Liver (tissue), 10 donors: ENCODE measurements at places on chromosomes 1 and 21. TPM values are rescaled to one million over a fixed set of nuclear protein-coding genes. Genes with fewer than 3 reads are reported as not detected.

Gene NBPF1
- total RNA-seq, result 16.4 TPM

Gene HCRTR1
- total RNA-seq, result not detected

Gene PLEKHN1
- total RNA-seq, result 0.17 TPM

Gene RBM11
- 0.08 TPM for total RNA-seq

Gene NRDC
- total RNA-seq, result 61.7 TPM

Gene KCNT2
- total RNA-seq, result 11.2 TPM

Gene BMP8B
- 0.19 TPM for total RNA-seq

Gene WDR64
- total RNA-seq, result 0.08 TPM

Gene NBPF6
- total RNA-seq, result not detected

DNA sequence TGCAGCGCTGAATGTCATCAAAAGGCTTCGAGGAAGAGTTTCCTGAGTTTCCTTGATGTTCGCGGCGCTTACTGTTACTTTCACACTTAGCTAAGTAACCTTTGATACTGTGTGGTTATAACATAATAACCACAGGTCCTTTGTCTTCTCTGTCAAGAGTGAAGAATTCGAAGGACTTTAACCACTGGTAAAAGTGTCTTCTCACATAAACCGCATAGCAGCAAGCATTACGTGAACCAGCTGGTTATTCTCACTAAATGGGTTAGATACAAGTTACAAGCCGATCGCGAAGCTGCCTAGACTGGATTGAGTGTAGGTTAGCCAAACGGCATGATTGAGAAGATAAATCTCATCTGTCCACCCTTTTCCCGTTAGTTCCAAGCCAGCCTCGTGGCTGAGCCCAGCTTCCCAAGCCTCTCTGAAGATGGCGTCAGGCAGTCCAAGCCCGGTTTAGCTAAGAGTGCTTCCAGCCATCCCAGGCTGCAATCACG is 18.3 kb upstream of the IFNGR2 start:
- no peaks in the 10 kb centered on the region for H3K27me3 ChIP-seq
- H3K27ac ChIP-seq, result no peak overlapping the region
- peaks cover 7% of the 10 kb centered on the region for H3K4me1 ChIP-seq
- H3K4me3 ChIP-seq, result no peak overlapping the region
- no peaks in the 10 kb centered on the region for H3K36me3 ChIP-seq
- no peak for DNase-seq

DNA sequence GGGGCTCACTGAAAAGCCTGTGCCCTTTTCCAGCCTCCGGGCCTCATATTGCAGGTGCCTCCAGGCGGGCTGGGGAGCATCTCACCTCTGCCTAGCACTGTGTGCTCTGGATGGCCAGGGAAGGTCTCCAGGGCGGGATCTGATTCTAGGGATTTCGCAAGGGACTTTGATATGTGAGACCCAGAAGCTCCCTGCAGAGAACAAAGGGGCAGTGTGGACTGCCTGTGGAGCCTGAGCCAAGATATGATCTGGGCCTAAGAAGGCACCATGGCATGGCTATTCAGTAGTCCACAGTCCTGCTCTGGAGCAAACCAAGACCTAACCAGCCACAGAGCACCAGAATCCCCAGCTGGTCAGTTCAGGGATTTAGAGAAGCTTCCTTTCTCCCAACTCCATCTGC is 157.2 kb downstream of the ST6GALNAC5 start:
- no peak overlapping the region for H3K27ac ChIP-seq
- DNase-seq, result no peak
- no peaks in the 10 kb centered on the region for H3K36me3 ChIP-seq

- H3K4me3 ChIP-seq, result no peak overlapping the region
- no peak for DNase-seq
Observed at GRCh38 chr1:8643542-8644536, 173.6 kb downstream of the RERE start.

DNA sequence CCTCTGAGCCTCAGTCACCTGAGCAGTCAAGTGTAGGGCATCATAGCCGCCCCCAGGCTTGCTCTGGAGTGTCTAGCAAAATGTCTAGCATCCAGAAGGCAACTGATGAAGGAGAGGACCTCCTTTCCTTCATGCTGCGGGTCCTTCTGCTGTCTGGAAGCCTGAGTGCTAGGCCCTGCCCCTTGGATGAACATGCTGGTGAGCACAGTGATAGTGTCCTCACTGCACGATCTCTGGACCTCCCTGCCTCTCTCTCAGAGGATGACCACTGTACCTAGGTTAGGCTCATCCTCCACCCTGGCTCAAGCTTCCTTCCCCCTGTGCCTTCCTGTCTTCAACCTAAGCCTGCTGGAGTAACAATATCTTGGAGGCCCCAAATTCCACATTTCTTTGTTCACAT is 128.6 kb downstream of the TENT5C start:
- H3K27ac ChIP-seq, result no peak overlapping the region
- H3K27me3 ChIP-seq, result no peaks in the 10 kb centered on the region
- no peaks in the 10 kb centered on the region for H3K36me3 ChIP-seq
- no peak overlapping the region for H3K4me3 ChIP-seq
- DNase-seq, result no peak
- H3K4me1 ChIP-seq, result peaks cover 3% of the 10 kb centered on the region

GRCh38 chr1:154520333-154520732 is 18.1 kb upstream of the SHE start:
- no peak overlapping the region for H3K27ac ChIP-seq
- H3K27me3 ChIP-seq, result no peaks in the 10 kb centered on the region
- H3K4me3 ChIP-seq, result no peak overlapping the region
- peaks cover 11% of the 10 kb centered on the region for H3K4me1 ChIP-seq

- H3K36me3 ChIP-seq, result no peaks in the 10 kb centered on the region
- H3K27me3 ChIP-seq, result no peaks in the 10 kb centered on the region
- H3K27ac ChIP-seq, result no peak overlapping the region
- no peak overlapping the region for H3K4me3 ChIP-seq
- DNase-seq, result no peak
- peaks cover 13% of the 10 kb centered on the region for H3K4me1 ChIP-seq
Observed at GRCh38 chr1:54543729-54544496, 4.1 kb upstream of the ACOT11 start.

DNA sequence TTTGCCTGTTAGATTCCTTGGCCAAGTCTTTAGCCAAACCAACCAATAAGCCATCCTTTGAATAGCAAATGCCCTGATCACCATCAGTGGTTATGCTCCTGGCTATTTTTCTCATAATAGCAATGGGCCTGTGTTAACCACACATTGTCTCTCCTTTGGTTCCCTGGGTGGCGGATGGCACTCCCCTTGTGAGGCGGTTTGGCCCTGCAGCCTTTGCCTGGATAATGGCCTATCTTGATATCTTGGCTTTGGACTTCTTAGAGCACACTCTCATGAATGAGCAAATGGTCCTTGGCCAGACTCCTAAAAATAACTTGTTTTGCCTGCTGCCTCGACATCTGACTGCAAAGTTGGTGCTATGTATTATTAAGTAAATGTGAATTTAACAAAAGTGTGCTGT is 22.4 kb upstream of the ZBTB18 start:
- no peak for DNase-seq
- no peaks in the 10 kb centered on the region for H3K27me3 ChIP-seq
- no peaks in the 10 kb centered on the region for H3K4me1 ChIP-seq
- H3K4me3 ChIP-seq, result no peak overlapping the region
- H3K27ac ChIP-seq, result no peak overlapping the region

DNA sequence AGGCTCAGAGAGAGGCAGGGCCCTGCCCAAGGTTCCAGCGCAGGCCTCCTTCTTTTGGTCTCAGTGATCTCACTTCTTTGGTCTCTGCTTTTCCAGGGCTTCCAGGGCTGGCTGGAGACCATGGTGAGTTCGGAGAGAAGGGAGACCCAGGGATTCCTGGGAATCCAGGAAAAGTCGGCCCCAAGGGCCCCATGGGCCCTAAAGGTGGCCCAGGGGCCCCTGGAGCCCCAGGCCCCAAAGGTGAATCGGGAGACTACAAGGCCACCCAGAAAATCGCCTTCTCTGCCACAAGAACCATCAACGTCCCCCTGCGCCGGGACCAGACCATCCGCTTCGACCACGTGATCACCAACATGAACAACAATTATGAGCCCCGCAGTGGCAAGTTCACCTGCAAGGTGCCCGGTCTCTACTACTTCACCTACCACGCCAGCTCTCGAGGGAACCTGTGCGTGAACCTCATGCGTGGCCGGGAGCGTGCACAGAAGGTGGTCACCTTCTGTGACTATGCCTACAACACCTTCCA is 7.7 kb downstream of the C1QB start:
- no peaks in the 10 kb centered on the region for H3K27me3 ChIP-seq
- no peaks in the 10 kb centered on the region for H3K36me3 ChIP-seq
- no peak overlapping the region for H3K27ac ChIP-seq

GRCh38 chr1:180488661-180489060 is 13.7 kb downstream of the ACBD6 start:
- H3K36me3 ChIP-seq, result peaks cover 3% of the 10 kb centered on the region
- no peak overlapping the region for H3K27ac ChIP-seq
- no peak for DNase-seq
- H3K4me1 ChIP-seq, result no peaks in the 10 kb centered on the region
- H3K4me3 ChIP-seq, result no peak overlapping the region

- no peak for DNase-seq
- no peak overlapping the region for H3K4me3 ChIP-seq
- no peaks in the 10 kb centered on the region for H3K4me1 ChIP-seq
- no peaks in the 10 kb centered on the region for H3K27me3 ChIP-seq
- H3K27ac ChIP-seq, result no peak overlapping the region
Observed at GRCh38 chr1:194227161-194227560, 1040.7 kb upstream of the B3GALT2 start.

DNA sequence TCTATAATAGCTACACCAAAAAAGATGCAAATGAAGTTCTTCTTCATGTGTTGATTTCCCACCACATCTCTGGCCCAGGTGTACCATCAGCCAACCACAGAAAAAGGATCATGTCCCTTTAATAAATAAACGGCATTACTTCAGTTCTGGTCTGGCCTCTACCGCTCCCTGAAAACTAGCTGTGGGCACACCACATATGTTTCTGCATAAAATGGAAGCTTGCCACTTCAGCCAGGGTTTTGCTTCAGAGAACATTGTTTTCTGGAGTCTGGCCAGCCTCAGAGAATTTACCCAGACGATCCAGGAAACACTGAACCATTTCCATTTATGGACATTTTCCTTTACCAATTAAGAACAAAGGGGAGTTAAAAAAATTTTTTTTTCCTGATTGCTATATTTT is 5.8 kb upstream of the LAMC2 start:
- H3K4me1 ChIP-seq, result no peaks in the 10 kb centered on the region
- no peak overlapping the region for H3K27ac ChIP-seq
- no peak overlapping the region for H3K4me3 ChIP-seq
- H3K27me3 ChIP-seq, result no peaks in the 10 kb centered on the region

GRCh38 chr1:205455581-205456382 is at the start of gene BLACAT1:
Gene BLACAT1 (minus strand): TSS chr1:205456045.
- no peaks in the 10 kb centered on the region for H3K36me3 ChIP-seq
- no peak within 1 kb of the TSS for H3K4me3 ChIP-seq
- no peak for DNase-seq
- peaks cover 7% of the 10 kb centered on the region for H3K27me3 ChIP-seq
- no peaks in the 10 kb centered on the region for H3K4me1 ChIP-seq
- H3K27ac ChIP-seq, result no peak within 1 kb of the TSS

DNA sequence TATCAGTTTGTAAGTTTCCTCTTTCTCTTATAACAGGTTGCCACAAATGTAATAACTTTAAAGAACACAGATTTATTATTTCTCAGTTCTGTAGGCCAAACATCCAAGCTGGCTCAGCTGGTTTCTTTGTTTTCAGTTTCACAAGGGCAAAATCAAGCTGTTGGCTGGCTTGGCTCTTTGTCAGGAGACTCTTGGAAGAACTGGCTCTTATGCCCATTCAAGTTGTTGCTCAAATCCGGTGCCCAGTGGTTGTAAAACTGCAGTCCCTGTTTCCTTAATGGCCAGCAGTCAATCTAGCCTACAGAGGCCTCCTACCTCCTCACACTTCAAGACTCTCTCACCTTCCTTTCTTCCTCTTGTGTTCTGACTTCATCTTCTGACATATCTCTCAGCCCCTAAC is 1171.0 kb downstream of the MRPL39 start:
- no peak overlapping the region for H3K27ac ChIP-seq
- H3K27me3 ChIP-seq, result no peaks in the 10 kb centered on the region
- H3K4me3 ChIP-seq, result no peak overlapping the region
- H3K36me3 ChIP-seq, result no peaks in the 10 kb centered on the region
- DNase-seq, result no peak

- no peak for DNase-seq
- H3K4me3 ChIP-seq, result no peak overlapping the region
- no peaks in the 10 kb centered on the region for H3K27me3 ChIP-seq
Observed at GRCh38 chr1:47578026-47578720, 140.3 kb downstream of the FOXD2 start.

- no peaks in the 10 kb centered on the region for H3K27me3 ChIP-seq
- H3K36me3 ChIP-seq, result no peaks in the 10 kb centered on the region
- H3K4me3 ChIP-seq, result no peak overlapping the region
- no peak overlapping the region for H3K27ac ChIP-seq
- no peak for DNase-seq
Observed at GRCh38 chr1:218617986-218618385, 272.9 kb downstream of the TGFB2 start.

DNA sequence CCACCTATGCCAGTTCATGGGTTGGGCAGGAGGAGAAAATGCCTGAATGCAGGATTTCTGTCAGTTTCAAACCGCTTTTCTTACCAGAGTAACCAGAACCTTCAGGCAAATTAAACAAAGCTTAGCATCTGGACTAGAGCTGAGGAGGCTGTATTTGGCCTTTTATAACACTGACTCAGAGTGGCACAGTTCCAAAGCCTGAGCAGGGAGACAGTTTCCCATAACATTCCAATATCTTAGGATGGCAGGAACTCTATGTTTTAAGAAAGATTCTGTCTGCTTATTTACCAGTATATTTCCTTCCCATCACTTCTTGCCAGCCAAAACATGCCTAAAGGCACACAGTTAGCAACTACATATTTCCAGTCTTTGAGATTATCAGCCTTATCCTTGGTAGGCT is 46.8 kb downstream of the UBR4 start:
- no peak for DNase-seq
- H3K27ac ChIP-seq, result no peak overlapping the region
- no peak overlapping the region for H3K4me3 ChIP-seq

GRCh38 chr1:84835169-84835568 is 57.8 kb downstream of the LPAR3 start:
- H3K4me1 ChIP-seq, result peaks cover 10% of the 10 kb centered on the region
- no peak overlapping the region for H3K27ac ChIP-seq
- no peaks in the 10 kb centered on the region for H3K27me3 ChIP-seq
- no peak overlapping the region for H3K4me3 ChIP-seq
- no peak for DNase-seq

GRCh38 chr1:153396461-153396860 is 5.6 kb upstream of the S100A8 start:
- no peaks in the 10 kb centered on the region for H3K4me1 ChIP-seq
- no peaks in the 10 kb centered on the region for H3K27me3 ChIP-seq
- no peak overlapping the region for H3K4me3 ChIP-seq
- no peaks in the 10 kb centered on the region for H3K36me3 ChIP-seq
- DNase-seq, result peak; percentile 14

- H3K36me3 ChIP-seq, result no peaks in the 10 kb centered on the region
- no peak for DNase-seq
- H3K4me3 ChIP-seq, result no peak overlapping the region
- no peaks in the 10 kb centered on the region for H3K4me1 ChIP-seq
Observed at GRCh38 chr1:89725011-89725370, 92.1 kb downstream of the LRRC8C start.
